GM12864 (cell line): ENCODE measurements at places on chromosomes 7 and 10.

DNA sequence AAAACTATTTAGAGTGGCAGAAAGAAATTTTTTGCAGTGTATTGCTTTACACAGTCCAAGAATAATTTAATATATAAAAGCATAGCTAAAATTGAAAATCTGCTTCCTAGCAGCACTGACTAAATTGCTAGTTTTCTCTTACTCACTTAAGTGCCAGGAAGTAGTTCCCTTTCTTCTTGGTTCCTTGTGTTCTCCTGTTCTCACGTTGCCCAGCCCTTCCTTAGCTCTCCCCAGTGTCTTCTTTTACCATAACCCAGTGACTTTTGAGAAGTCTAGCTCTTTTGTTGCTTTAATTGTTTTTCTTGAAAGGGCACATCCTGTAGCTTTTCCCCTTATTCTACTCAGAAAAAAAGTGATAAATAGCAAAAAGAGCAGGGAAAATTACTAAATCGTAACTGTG lies 215.5 kb downstream of the THSD7A start:
- DNase-seq = no peak

GRCh38 chr7:158023681-158024350 lies 563.8 kb downstream of the PTPRN2 start:
- no peak for DNase-seq

GRCh38 chr10:21300551-21300950 lies 224.9 kb downstream of the SKIDA1 start:
- no peak for DNase-seq

DNA sequence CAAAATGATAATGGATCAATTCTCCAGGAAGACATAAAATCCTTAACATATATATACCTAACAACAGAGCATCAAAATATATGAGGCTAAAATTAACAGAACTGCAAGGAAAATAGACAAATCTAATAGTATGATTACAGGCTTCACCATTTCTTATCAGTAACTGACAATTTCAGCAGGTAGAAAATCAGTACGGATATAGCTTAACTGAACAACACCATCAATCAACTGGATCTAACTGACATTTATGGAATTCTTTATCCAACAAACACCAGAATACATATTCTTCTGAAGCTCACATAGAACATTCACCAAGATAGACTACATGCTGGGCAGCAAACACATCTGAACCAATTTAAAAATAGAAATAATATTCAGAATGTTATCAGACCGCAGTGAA lies 121.1 kb upstream of the CDC14C start:
- DNase-seq = no peak

- no peak for DNase-seq
Observed at GRCh38 chr7:79272938-79273337, 180.5 kb downstream of the MAGI2 start.

- DNase-seq = no peak
Observed at GRCh38 chr7:33446551-33446950, 317.2 kb downstream of the BBS9 start.

DNA sequence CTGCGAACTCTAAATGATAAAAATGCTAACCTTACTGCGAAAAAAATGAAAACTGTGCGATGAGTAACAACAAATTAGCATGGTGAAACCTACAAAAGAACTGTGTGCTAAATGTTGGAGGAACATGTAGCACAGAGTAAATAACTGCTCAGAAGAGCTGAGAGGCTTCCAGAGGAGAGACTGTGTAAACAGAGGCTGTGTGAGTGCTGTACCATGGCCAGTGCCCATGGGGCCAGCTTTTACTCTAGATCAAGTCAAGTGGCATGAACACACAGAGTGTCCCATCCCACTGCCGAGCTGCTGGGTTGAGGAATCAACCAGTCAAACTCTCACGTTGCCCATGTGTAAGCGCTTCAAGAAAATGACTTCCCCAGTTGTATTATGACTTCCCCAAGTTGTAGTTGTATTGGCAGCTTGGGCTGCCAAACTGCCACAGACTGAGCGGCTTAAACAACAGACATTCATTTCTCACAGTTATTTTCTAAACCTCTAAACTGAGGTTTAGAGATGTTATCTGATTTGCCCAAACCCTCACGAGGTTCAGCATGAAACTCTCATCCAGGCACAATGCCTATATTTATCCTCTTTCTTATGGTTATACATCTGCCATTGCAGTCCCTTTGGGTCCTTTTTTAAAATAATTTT lies 270.7 kb downstream of the ABCA13 start:
- DNase-seq = no peak

DNA sequence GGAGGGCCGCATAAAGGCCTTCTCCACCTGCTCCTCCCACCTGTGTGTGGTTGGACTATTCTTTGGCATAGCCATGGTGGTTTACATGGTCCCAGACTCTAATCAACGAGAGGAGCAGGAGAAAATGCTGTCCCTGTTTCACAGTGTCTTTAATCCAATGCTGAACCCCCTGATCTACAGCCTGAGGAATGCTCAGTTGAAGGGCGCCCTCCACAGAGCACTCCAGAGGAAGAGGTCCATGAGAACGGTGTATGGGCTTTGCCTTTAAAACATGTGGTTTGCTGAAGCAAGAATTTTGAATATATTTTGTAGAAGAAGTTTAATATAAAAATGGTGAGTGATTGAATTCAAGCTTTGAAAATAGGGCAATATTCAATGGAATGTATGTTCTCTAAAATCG lies 889 bp downstream of the OR2A2 start:
- DNase-seq = no peak

DNA sequence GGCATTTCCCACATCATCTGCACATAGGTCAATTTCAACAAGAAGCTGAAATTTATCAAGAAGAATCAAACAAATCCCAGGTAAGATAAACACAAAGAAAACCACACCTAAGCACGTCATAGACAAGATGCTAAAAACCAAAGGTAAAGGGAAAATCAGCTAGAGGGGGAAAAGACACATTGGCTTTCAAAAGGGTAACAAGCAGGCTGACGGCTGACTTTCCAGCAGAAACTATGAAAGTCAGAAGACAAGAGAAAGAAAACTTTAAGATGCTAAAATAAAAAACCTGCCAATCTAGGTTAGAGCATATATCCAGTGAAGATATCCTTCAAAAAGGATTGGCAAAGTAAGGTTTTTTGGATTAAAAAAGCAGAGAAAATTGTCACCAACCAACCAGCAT lies 59.9 kb upstream of the RHEB start:
- no peak for DNase-seq

DNA sequence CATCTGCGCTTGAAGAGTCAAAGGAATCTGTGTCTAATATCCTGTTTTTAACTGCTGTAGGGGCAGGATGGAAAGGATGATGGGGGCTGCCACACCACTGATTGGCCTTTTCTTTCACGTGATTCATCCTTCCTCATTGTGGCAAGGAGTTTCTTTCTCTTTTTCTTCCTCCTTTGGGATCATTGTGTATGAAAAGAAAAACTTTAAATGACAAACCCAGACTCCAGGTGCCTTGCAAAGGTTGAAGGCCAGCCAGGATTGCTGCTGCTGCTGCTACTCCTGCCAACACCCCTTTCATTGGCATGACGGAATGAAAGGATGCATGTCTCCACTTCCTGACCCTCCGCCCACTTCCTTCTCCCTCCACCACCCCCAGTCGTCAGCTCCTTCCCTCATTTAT lies 6.5 kb upstream of the OIT3 start:
- no peak for DNase-seq

DNA sequence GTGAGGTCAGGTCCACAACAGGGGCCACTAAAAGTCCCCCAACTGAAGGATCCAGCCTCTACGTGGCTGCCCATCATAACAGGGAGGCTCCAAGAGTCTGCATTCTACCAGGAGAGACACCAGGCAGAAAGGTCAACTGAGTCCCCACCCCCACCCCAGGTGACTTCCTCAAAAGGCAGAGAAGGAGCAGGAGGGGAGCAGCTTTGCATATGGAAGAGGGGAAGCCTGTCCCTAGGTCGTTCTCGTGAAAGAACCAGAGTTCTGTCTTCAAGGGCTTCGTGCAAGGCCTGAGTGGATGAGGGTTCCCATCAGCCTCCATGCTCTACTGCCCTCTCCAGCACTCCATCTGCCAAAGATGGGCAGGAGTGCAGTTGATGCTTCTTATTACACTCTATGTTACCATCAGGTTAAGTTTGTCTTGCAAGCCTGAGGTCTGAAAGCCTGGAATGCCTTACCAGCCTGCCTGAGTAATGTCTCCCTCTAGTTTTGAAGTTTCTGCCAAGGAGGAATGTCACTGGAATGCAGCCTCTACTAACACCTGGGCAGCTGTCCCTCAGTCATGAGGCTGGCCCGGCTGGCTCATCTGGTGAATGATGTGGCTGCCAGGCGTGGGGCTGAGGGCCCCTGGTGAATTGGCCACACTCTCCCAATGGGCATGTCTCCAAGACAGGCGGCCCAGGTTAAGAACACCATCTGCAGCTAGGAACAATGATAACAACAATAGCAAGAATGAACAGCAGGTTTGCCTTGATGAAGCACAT lies 54.3 kb upstream of the SMNDC1 start:
- no peak for DNase-seq

- no peak for DNase-seq
Observed at GRCh38 chr10:105534086-105534485, 893.0 kb downstream of the SORCS3 start.

DNA sequence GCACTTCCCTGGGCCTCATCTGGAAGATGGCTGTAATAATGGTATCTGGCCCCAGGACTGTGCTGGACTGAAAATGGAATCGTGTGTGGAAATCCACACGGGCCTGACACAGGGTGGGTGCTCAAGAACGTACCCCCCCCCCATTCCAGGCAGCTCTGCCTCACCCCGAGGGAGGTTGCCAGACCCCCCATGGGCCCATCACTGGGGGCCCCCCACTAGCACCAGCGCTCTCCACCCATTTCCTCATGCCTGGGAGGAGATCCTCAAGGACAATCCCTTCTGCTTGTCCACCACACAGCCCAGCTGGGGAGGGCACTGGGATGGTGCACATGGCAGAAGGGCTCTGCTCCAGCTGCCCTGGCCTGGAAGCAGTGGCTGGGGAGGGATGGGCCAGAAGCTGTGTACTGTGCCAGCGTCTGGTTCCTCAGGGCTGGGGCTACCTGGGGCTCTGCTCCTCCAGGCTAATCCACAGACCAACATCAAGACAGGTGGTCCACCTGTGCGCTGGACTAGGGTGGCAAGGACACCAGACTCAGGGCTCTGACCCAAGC lies 55.4 kb downstream of the CAMK2B start:
- DNase-seq = no peak

- no peak for DNase-seq
Observed at GRCh38 chr7:121519548-121520521, 123.7 kb upstream of the FAM3C start.

- no peak for DNase-seq
Observed at GRCh38 chr10:116553378-116553980, 7.7 kb downstream of the PNLIP start.

DNA sequence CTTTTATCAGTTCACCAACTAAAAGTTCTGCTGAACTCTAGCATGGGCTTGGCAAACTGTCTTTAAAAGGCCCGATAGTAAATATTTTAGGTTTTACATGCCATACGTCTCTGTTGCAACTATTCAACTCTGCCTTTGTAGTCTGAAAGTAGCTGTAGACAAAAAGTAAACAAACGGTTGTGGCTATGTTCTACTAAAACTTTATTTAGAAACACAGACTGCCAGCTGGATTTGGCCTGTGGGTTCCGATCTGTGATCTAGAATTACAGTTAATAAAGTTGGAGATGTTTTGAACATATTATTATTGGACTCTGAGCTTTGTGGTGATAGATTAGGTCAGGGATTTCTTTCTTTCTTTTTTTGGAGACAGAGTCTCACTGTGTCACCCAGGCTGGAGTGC lies 33.1 kb downstream of the VPS50 start:
- DNase-seq = no peak

- DNase-seq = no peak
Observed at GRCh38 chr10:79397575-79398303, 47.7 kb downstream of the ZCCHC24 start.

GRCh38 chr7:142812437-142813215 lies 41.9 kb downstream of the PRSS2 start:
- no peak for DNase-seq

GRCh38 chr10:88080213-88080612 lies 216.8 kb downstream of the PTEN start:
- no peak for DNase-seq

- no peak for DNase-seq
Observed at GRCh38 chr7:128827971-128828711, 2.1 kb upstream of the FLNC start.

GRCh38 chr7:43118313-43118712 lies 5.9 kb downstream of the HECW1 start:
- no peak for DNase-seq

DNA sequence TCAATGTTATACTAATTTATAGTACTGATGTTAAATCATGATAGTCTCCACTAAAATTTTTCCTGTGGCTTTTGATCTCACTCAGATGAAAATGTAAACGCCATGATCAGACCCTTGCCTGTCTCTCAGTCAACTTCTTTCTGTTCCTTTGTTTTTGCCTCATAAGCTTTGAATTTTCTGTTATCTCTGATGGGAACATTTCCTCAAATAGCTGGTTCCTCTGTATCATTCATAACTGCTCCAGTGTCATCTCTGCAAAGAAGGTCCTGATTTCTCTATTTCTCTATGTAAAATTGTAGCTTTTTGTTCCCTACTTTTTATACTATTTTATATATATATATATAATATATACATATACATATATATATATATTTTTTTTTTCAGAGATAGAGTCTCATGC lies 67.5 kb downstream of the GPR141 start:
- no peak for DNase-seq
